ENCODE measurements at places on chromosomes 2 and 18.

- DNase-seq = no peak
Observed at GRCh38 chr2:180222644-180223043, 215.5 kb upstream of the CWC22 start.

DNA sequence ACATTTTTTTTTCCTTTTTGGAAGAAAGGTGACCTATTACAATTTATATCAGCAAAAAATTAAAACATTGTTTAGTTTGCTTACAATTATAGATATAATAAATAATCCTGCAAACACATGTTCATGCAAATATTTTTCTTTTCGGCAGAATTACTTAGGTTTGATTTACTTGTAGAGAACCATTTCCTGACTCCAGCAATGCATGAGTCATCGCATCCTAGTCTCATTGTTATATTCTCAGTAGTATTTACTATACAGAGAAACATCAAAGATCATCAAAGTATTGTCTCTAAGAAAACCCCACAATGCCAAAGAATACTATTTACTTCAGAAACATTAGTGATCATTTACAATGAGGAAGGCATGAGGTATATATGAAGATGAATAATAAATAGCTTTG is 40.4 kb upstream of the MTIF2 start:
- no peak for DNase-seq

GRCh38 chr2:69766014-69766413 is 24.1 kb downstream of the ANXA4 start:
- no peak for DNase-seq

- DNase-seq = no peak
Observed at GRCh38 chr2:158134055-158134454, 32.4 kb downstream of the UPP2 start.

DNA sequence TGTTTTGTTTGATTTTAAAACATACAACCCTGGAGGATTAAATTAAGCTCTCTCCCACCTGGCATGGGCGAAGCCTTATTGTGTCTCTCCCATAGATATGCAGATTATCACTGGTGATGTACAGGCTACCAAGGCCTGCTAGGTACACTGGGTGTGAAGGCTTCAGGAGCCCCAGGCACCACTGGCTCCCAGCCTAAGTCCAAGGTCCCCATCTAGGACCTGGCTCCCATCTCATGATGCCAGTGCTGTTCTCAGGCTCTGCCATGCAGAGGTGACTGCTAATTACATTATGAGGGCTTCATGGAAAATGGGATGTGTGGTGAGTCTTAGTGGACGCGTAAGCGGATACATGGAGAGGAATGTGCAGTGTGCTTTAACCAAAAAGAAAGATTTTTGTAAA is 201.2 kb upstream of the KLHL29 start:
- DNase-seq = no peak

- no peak for DNase-seq
Observed at GRCh38 chr2:9300829-9301453, 94.3 kb downstream of the ASAP2 start.

DNA sequence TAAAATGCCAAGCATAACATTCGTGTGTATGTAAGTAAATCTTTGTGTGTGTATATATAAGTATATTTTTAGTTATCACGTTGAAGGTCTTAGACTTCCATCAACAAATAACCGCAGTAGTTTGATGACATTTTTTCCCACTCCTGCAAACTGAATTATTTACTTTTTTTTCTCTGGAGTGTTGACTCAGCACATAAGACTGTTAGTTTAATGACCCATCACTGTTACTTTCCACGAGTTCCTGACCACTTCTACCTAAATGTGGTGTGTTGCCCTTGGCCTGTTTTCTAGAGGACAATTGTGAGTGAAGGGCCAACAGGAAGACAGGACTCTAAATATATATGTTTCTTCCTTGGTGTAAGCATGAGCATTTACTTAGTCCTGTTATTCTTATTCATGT is 71.3 kb upstream of the TXNDC2 start:
- no peak for DNase-seq

DNA sequence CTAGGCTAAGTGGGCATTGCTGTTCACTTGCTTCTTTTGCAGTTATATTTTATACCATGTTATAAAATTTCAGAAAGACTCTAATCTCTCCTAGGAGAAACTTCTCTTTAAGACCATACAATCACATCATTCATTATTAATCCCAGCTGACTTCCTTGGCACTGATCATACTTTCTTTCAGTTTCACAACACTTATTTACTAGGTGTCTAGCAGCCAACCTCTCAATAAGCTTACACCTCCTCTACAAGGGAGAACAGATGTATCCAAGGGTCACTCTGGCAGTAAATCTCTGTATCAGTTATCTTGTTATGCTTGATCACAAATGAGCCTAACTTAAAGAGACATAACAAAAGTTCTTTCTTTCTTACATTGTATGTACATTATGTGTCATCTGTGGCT is 69.8 kb upstream of the EPB41L5 start:
- no peak for DNase-seq

- DNase-seq = no peak
Observed at GRCh38 chr2:99998651-99999320, 143.6 kb downstream of the AFF3 start.

GRCh38 chr2:9169349-9170107 is 37.1 kb upstream of the ASAP2 start:
- no peak for DNase-seq

DNA sequence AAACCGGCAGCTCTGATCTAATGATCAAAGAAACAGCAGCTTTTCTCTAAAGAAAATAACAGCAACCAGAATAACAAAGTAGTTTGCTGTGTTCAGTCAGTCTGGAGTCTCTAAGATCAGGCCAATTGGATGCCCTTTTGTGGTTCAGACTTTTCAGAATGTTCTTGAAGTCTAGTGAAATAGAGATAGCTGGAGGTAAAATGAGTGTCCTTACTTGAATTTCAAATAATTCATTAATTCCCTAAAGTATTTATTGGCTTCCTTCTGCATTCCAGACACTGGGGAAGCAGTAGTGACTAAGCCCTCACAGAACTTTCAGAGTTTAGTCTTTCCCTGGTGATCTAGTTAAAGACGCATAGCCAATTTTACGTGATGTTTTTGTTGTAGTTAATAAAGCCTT is 58.7 kb downstream of the C18orf54 start:
- DNase-seq = no peak

- DNase-seq = no peak
Observed at GRCh38 chr18:77470569-77471413, 221.1 kb downstream of the GALR1 start.

DNA sequence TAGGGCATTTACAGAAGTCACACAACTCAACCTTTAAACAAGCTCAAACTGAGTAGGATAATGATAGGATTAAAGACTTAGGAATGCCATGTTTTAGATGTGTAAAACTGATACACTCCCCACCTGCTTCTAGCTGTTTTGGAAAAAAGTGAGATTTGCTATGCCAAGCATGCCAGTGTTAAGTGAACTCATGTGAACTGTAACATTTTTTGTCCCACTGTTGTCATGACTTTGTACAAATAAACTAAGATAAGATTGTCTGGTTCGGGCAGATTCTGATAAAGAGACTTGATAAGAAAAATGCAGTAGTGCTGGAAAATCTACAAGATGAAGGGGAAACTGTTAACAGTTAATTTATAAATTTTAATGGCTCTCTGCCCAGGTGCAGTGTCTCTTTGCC is 66.5 kb downstream of the GLS start:
- no peak for DNase-seq

GRCh38 chr2:31312898-31313297 is 78.9 kb downstream of the EHD3 start:
- no peak for DNase-seq

DNA sequence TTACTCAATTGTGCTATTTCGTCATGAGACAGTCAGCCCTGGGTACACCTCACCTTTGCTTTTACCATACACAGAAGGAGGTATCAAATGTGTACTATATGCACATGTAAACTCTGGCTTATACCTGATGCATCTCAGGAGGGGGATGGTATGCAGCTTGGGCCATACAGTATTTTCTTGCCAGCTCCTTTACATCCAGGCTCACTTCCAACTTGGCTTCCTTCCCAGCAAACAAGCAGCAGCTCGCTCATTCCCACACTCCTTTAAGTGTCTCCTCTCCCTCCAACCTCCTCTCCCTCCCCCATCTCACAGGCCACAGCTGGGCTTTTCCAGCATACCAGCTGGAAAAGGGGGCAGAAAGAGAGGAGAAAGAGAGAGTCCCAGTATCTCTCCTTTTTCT is 9.6 kb downstream of the MARCHF4 start:
- DNase-seq = no peak

DNA sequence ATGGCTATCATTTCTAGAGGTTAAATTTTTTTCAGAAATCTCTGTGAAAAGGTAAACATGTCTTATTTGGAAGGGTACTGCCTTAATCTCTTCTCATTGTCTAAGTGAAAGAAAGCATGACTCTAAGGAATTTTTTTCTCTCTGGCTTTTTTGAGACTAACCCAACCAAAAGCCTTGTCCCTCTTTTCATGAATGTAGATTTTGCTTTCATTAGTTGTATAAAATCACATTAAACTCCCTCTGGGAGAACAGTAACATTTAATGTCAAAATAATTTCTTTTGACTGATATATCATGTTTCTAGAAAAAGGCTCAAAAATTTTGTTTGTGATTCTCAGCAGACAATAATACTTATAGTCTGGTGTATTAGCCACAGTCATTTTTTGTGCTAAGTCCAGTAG is 168.4 kb upstream of the SPOPL start:
- DNase-seq = no peak

DNA sequence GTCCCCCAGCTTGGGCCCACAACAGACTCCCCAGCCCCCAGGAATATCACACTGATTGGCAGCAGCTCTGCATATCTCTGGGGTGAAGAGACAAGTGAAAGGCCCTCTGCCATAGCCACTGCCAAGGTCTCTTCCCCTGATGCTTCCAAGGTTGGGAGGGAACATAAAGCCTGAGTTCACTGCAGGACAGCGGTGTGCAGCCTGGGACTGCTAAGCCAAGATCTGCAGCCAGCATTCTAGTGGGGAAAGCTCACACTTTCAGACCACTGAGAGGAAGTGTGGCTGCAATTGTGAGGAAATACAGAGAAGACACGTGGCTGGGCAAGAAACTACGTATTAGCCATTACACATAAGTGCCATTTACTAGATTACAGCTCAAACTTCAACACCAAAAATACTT is 100.7 kb downstream of the MAIP1 start:
- no peak for DNase-seq

- DNase-seq = no peak
Observed at GRCh38 chr2:132617989-132618388, 52.0 kb downstream of the LYPD1 start.

DNA sequence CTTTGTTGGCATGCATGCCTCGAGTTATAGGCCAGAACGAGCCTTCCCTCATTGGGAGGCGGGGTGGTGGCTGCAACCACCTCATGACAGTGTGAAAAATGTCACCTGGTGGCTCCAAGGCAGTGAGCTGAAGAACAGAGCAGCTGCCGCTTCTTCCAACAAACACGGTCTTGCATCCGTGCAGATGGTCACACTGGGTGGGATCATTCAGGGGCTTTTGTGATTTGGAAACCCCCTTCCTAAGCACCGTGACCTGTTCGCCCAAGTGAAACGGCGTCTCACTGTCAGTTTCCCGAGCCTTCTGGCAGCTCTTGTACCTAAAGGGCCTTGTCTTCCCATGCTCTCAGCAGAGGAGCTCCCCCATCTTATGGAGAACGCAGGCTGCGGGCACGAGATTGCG is 159.7 kb downstream of the NAPG start:
- no peak for DNase-seq

DNA sequence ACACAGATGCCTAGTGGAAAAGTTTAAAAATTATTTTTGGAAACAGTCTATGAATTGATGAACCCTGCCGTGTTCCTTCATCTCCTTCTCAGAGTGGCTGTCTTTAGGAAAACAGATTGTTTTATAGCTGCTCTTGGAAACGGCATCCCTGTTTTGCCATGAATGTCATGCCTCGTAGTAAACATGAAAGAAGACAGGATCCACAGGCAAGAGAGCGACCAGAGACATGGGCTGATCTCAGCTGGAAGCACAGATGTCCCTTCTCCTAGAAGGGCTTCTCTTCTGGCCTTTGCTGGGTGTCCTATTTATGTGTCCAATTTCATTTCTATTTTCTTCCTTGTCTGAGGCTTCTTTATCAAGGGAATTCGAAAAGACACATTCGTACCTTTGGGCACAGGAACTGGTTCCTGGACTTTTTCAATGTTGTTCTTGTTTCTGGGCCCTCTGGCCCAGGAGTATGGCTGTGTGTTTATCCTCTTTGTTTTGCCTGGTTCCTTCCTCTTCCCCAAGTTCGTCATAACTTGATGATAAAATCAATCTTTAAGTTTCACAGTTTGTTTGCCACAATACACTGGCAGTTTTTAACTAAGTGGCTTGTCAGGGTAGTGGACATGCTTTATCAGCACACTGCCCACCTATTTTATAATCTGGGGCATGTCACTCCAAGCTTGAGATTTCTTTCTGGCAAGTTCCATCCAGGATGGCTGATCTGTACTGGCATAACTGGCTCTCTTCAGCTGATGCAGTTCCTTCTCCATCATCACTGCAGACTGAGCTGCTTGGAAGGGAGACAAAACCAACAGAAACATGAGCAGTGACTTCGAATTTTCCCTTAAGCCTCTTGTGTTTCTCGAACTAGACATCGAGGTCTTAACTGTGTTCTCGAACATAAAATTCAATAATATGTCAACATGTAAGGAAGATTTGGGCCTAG is 63.2 kb upstream of the MGAT4A start:
- DNase-seq = no peak

GRCh38 chr2:233438573-233439147 is 84.4 kb downstream of the DGKD start:
- DNase-seq = no peak

GRCh38 chr2:172340394-172340793 is 87.0 kb upstream of the ITGA6 start:
- DNase-seq = no peak

All from stimulated activated CD4-positive, alpha-beta T cell treated with anti-CD3 and anti-CD28 coated beads, Interleukin-15, amount 100 ng/mL, for 24 hours (primary cell).